ENCODE measurements at places on chromosomes 12 and 14.

GRCh38 chr12:32558903-32559302, 120.2 kb upstream of the DNM1L start:
- DNase-seq, result no peak

- no peak for DNase-seq
Observed at GRCh38 chr12:22689876-22690275, 64.9 kb downstream of the ETNK1 start.

GRCh38 chr12:88562846-88563582, 17.3 kb downstream of the KITLG start:
- DNase-seq, result no peak

DNA sequence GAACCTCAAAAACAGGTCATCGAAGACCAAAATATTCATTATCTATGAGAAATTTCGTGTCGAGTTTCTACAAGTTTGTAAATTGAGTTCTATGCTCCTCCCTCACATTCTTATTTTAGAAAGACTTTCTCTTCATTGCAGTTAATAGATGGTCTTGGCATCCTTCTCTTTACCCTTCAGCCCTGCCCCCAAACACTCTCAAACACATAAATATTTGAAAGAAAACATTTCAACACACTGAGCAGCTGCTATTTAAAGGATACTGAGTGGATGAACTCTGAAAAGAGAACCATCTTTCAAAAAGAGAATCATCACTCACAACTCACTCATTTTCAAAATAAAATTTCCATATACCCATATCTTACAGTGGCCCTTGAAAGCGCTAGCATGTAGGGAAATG, 67.1 kb downstream of the NUAK1 start:
- DNase-seq, result no peak

DNA sequence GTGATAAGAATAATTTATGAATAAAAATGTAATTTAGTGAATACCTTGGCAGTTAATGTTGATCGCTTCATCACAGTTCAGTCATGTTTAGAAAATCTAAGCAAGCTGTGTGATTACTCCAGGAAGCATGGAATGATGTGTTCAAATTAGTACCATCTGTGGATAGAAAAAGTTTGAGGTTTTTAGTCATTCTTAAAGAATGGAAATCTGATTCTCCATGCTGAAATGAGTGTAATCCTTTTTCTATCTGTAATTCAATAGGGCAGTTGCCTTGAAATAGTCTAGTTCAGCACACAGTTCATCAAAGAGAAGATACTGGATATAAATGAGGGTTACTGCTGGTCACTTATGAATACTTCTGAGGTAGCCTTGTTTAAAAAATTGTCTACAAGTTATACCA, 127.2 kb upstream of the MYF6 start:
- no peak for DNase-seq

DNA sequence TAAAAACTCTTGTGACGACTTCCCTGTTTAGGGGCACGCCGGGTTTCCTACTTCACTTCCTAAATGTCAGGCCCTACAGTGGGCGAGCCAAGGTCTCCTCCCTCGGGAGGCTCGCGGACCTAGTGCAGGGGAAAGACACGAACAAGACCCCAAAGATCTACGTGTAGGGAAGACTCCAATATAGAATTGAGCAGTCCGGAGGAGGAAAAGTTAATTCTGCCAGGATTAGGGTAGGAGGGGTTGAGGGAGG, 564 bp downstream of the ATXN3 start:
- DNase-seq, result no peak

- DNase-seq, result no peak
Observed at GRCh38 chr14:35034440-35034833, 11.6 kb upstream of the FAM177A1 start.

DNA sequence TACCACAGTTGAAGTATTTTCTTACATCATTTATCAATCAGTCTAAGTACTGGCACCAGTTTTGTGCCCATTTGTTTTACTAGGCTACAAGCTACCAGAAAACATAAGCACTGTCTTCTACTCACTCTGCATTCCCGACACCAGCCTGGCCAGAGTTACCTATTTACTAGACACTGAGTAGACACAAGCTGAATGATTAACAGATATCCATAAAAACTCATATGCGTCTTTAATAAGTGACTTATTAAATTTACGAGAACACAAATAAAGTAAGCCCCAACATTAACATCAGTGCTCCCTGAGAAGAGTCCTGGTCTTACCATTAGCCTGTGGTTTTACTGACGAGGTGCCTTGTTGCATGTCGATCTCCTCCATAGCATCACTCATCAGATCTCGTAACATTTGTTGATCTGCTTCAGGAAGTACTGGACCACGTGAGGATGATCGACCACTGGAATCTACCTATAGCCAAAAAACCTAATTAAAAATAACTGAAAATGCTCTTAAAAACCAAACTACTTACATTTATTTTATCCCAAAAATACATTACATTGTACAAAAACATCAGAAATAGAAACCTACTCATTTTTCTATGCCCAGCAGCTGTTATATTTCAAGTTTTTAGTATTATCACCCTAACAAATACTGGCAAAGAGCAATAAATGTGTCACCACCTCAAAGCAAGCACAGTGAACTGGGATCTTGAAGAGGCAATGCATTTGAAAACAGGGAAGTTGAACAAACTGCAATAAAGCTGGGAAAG, 53.3 kb downstream of the BDKRB1 start:
- DNase-seq, result no peak

- no peak for DNase-seq
Observed at GRCh38 chr12:41606468-41607445, 418.6 kb downstream of the PDZRN4 start.

- no peak for DNase-seq
Observed at GRCh38 chr12:92259291-92259690, 113.6 kb upstream of the BTG1 start.

DNA sequence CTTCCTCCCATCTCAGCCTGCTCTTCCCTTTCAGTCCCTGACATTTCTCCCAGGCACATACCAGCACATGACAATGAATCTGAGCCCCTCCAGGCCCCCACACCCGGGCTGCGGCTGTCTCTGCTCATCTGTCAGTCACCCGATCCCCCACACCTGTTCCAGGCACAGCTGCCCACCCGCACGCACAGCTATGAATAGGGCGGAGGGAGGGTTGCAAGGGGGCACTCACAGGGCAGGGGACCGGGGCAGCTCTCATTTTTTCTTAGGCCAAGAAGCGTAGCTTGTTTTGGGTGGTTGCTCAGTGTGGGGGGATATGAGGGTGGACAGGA, 43.7 kb upstream of the TSPAN9 start:
- DNase-seq, result no peak

- DNase-seq, result no peak
Observed at GRCh38 chr14:63240221-63240620, 36.0 kb downstream of the RHOJ start.

DNA sequence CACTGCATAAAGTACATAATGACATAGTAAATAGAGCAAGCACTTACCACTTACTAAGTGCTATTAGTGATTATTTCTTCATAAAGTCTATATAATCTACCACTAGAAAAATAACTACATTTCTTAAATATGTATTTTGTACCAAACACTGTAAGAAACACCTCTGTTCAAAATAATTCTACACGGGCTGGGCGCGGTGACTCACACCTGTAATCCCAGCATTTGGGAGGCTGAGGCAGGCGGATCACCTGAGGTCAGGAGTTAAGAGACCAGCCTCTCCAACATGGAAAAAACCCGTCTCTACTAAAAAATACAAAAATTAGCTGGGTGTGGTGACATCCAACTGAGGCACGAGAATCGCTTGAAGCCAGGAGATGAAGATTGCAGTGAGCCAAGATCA, 38.9 kb downstream of the ATG2B start:
- no peak for DNase-seq

DNA sequence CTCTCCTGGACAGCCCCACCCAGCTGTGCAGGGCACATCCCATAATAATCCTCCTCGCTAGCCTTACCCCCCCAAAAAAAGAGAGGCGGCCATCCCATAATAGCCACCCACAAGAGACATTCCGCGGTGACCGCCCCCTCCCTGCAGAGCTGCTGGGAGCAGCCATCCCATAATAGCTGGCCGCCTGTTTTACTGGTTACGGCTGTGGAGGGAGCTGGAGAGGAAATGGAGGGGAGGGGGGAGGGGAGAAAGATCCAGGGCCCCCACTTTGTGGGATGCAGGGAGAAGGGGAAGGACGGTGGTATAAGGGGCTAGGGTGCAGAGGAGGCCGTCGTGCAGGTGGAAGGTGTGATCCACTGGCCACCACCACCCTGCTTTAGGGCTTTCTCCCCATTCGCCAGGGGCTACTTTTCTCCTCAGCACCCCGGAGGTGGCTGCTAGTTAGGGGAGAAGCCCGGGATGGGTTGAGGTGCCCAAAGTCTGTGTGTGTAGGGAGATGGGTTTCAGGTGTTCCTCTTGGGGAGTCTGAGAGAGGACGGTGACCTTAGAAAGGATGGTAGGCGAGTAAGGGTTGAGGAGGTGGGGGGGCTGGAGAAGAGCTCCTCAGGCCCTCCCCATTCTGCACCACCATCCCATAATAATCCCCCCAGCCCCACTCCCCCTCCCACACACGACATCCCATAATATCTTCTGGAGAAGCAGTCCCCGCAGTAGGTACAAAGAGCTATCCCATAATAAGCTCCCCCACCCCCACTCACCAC, 6.0 kb upstream of the CHD4 start:
- DNase-seq, result peak; percentile 42
